NCI-H446 (cell line): ENCODE measurements at places on chromosomes 2 and 18.

DNA sequence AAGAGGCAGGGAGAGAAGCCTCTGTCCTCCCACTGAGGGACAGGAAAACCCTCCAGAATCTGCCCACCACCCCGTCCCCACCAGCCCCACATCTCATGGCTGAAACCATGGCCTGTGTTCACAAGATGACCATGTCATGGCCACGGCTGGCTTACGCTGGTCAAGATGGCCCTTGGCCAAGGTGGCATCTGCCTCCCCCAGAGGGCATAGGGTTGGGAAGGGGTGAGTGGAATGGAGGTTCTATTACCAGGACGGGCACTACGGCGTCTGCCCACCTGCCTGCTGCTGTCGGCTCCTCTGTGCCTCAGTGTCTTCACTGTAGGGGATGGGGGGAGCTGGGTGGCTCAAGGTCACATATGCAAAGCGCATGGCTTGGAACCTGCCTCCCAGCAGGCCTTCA lies 19.8 kb downstream of the ODC1 start:
- DNase-seq: no peak

GRCh38 chr2:7014174-7014640 lies 97.0 kb downstream of the RNF144A start:
- no peak for DNase-seq

DNA sequence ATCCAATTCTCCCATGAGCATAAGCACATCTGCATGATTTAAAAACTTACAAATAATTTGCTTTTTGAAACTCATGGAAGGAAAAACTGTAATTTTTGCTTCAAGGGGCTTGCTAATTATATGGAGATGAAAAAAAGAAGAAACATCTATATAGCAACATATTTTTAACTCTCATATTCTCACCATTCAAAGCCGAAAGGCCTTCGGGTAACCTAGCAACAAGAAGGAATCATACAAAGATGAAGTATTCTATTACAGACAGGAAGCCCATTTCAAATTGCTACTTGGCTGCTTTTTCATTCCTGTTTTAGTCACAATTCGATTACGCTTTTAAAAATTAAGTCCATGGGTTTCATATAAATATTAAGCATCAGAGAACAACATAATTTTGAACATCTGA lies 39.2 kb upstream of the RNU4ATAC start:
- DNase-seq: no peak

- no peak for DNase-seq
Observed at GRCh38 chr18:62576845-62577512, 54.2 kb downstream of the ZCCHC2 start.

- DNase-seq: no peak
Observed at GRCh38 chr2:102185347-102185746, 1.5 kb upstream of the IL1RL2 start.

GRCh38 chr18:13532406-13533075 lies 193.8 kb downstream of the FAM210A start:
- no peak for DNase-seq

DNA sequence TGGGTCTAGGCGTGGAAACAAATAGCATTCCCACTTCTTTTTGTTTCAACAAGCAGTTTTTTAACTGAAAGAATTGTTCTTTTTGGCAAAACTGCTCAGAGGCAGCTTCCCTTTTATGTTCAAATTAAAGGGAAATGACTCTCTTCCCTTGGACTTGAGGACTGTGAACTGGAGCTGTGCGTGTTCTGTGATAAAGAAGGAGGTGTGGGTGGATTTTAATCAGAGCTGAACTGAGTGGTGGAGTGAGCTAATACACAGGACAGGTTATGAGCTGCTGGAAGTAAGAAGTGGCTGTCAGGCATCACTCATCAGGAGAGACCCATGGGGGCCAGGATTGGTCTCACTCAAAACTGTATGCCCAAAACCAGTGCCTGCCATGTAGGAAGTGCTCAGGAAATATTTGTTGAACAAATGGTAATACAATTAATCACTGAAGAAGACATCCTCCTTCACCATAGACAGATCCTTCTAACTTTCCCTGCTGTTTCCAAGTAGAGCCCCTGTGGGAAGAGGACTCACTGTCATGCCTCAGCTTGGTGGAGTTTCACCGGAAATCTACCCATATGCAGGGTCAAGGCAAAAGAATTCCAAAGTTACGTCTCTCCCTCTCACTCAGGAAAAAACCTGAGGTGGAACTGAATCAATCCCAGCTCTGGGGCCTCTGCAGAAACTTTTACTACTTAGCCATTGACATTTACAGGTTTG lies 55.9 kb downstream of the FEZ2 start:
- DNase-seq: no peak

- DNase-seq: no peak
Observed at GRCh38 chr18:6650127-6650507, 79.4 kb upstream of the ARHGAP28 start.

- no peak for DNase-seq
Observed at GRCh38 chr2:226447338-226448300, 352.0 kb downstream of the IRS1 start.

- DNase-seq: peak; percentile 17
Observed at GRCh38 chr18:37582261-37582660, 16.7 kb upstream of the CELF4 start.

DNA sequence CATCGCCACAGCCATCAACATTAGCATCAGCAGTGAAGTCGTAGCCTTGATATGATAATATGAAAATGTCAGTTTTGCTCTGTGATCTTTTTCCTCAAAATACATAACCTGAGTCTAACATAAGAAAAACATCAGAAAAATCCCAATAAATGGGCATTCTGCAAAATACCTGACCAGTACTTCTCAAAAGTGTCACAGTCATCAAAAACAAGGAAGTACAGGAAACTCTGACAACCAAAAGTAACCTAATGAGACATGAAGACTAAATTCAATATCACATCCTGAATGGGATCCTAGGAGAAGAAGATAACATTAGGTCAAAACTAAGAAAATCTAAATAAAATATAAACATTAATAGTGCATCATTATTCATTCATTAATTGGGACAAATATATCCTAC lies 1731.0 kb downstream of the SUCLG1 start:
- DNase-seq: no peak

GRCh38 chr18:62717169-62717924 lies 2.0 kb downstream of the PHLPP1 start:
- DNase-seq: no peak

GRCh38 chr18:76351961-76352581 lies 143.0 kb downstream of the ZNF516 start:
- DNase-seq: no peak

DNA sequence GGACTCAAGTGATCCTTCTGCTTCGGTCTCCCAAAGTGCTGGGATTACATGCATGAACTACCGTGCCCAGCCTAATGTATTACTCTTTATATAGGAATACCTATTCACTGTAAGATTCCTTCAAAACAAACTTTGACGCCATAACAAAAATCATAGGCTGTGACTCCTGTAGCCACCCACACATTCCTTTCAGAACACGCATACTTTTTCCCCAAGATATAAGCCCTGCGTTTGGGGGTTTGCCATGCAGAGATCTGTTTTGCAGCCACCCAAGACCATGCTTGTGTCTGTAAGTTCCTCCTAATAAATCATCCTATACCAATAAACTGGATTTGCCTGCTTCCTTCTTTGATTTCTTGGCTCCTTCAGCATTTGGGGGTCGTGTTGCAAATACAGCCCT lies 46.0 kb upstream of the STON1 start:
- DNase-seq: no peak

GRCh38 chr2:179876266-179876665 lies 14.9 kb upstream of the ZNF385B start:
- no peak for DNase-seq

DNA sequence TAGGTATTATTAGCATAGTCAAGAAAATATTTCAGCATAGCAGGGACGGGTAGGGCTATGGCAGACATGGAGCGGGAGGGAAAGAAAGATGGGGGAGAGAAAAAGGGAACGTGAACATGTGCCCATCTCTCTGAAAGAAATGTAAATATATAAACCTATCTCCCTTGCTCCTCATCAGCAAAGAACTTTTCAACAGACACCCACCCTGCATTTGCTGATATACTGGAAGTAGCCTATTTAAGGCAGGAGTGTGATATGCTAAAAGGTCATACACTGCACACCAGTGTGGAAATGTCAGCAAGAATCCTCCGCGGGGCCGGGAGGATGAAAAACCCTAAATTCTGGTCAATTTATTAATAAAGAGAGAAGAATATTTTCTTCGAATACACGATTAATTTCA lies 1.7 kb downstream of the MBOAT2 start:
- DNase-seq: no peak

GRCh38 chr18:22378672-22379282 lies 38.9 kb downstream of the CTAGE1 start:
- DNase-seq: no peak

DNA sequence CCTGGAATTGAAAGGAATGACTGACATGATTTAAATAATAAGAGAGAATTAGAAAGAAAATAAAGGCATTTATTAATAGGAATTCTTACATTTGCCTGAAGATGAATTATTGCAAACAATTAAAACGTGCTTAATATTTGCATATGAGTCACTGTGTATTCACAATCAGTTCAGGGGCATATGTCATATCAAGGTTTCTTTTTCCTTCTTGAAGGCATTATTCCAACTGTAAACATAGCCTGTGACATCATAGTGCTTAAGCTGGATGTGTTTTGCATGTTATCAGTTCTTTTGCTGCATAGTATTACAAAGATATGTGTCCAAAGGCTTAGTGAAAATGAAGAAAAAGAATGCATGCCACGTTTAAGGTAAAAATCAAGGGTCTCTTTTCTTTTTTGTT lies 80.8 kb downstream of the MEIS1 start:
- DNase-seq: no peak
